ENCODE measurements at places on chromosomes 2 and 18. TPM values are rescaled to one million over a fixed set of nuclear protein-coding genes. Genes with fewer than 3 reads are reported as not detected.

Gene SPDYA
- total RNA-seq = 0.40 TPM

Gene RIOK3
- 50.5 TPM for total RNA-seq

Gene GKN2
- not detected for total RNA-seq

DNA sequence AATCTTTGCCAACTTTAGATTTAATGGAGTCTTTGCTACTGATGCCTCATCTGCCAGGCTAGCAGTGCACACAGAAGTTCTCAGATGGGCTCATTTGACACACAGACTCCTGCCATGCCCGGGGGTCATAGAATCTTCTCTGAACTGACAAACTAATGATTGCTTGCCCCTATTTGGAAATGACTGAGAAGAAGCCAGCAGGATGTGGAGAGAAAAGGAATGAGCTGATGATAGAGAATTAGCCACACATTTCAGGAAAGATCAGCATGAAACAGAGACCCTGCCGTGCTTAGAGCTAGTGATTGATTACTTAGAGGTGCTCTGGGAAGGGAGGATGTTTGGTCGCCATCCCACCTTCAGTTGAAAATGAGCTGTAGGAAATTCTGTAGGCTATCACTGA is 178.5 kb downstream of the TPGS2 start:
- no peaks in the 10 kb centered on the region for H3K4me1 ChIP-seq
- H3K27me3 ChIP-seq = no peaks in the 10 kb centered on the region
- no peak for DNase-seq

DNA sequence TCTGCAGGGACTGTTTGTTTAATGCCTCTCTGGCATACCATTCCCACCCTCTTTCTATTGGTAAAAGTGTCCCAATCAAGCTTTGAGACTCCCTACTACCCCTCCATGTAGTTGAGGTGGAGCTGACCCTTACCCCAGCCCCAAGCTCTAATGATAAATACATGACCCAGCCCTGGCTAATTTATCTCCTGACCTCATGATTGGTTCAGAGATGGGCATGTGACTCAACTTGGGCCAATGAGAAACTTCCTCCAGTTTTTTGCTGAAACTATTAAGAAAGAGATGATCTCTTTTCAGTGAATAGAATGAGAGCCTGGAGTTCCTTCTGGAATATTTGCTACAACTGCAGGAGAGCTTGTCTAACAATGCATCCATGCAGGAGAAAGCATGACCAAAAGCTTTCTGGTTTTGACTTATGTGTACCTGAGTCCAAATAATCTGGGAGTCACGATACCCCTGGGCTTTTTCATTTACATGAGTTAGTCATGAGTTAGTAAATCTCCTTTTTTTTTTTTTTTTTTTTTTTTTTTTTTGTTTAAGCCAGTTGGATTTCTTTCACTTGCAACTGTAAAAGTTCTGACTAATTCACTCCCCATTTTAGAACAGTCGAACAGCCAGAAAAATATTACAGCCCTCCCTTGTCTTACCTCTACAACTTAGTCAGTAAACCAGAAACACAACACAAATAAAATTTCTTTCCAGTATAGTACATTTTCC is 66.5 kb upstream of the TLK1 start:
- no peaks in the 10 kb centered on the region for H3K4me1 ChIP-seq
- H3K27me3 ChIP-seq = no peaks in the 10 kb centered on the region
- no peak overlapping the region for H3K27ac ChIP-seq
- no peak for DNase-seq
- no peaks in the 10 kb centered on the region for H3K36me3 ChIP-seq

All from right lobe of liver (tissue), 6 donors.